Mammary epithelial cell (primary cell): ENCODE measurements at places on chromosomes 11 and 22.

DNA sequence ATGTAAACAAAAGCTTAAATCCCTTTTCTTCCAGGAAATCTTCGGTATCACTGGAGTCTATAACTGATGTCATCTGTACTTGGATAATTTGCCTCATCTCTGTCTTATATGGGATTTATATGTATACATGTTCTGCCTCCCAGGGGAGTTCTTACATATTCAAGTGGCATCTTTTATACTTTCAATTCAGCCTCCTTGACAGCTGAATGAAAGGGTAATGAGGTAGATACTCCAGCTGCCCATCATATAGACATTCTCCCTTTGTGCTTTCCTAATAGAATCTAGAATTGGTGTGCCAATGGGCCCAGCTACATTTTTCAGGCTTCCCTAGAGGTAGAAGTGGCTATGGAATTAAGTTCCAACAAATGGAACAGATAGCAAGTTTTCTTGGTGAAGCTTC lies 223.8 kb downstream of the LRRC4C start:
- no peak for DNase-seq

DNA sequence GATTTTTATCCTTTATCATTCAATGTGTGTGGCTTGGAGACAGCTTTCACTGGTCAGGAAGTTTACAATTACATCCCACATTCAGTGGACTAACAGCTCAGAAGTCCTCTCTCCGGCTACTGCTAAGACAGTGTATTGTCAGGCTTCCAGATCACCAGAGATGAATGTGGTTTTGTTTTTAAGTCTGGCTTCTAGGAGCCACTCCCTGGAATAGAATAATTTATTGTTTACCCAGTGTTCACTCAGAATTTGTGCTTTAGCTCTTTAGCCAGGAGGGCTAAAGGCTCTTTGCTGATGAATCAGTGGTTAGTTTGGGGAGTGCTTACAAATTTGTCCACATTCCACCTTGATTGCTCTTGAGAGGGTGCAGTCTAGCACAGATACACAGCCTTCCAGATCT lies 26.5 kb downstream of the TRIM77 start:
- DNase-seq, result peak; percentile 12

DNA sequence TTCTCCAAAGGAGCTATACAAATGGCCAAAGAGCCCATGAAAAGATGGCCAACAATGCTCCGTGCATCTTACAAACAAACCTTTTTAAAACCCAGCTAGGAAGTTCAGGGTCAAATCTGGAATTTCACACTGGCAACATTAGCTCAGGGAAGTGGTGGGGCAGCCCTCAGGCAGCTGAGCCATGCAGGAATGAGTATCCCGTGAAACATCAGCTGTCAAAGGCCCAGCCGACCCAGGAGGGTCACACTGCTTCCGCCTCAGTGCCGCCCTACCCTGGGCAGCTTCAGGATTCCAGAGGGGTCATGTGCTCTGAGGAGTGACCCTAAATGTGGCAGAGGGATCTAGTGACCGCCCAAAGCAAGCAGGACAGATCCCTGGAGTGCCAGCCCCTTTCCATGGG lies 73.4 kb downstream of the LINC01488 start:
- no peak for DNase-seq

- no peak for DNase-seq
Observed at GRCh38 chr11:64102005-64102738, 63.7 kb downstream of the MACROD1 start.

GRCh38 chr11:91243630-91244029 lies 981.0 kb upstream of the FAT3 start:
- DNase-seq, result no peak

- no peak for DNase-seq
Observed at GRCh38 chr11:43234881-43235280, 76.9 kb upstream of the API5 start.

DNA sequence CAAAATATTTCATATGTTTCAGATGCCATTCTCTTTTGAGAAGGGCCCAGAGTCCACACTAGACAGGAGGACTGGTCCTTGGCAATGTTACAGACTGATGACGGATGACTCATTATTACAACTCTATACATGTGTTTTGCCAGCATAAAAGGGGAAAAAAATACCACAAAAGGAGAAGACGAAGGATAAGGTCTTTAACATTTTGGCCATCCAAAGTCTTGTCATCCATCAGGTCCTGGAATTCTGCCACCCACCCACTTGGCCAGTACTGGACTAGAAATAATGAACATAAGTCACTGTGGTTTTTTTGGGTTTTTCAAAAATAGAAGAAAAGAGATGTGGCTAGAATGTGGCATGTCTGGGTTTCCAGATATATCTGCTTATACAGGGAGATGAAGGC lies 57.7 kb upstream of the BDNF start:
- peak; percentile 3 for DNase-seq
